Hematopoietic multipotent progenitor cell treated with erythropoietin and hydrocortisone succinate and interleukin-3 and kit ligand, for 15 days (in vitro differentiated cells): ENCODE measurements at places on chromosomes 1 and 21.
A peak's percentile ranks its signal among the peaks of the same experiment; 100 is the strongest.

DNA sequence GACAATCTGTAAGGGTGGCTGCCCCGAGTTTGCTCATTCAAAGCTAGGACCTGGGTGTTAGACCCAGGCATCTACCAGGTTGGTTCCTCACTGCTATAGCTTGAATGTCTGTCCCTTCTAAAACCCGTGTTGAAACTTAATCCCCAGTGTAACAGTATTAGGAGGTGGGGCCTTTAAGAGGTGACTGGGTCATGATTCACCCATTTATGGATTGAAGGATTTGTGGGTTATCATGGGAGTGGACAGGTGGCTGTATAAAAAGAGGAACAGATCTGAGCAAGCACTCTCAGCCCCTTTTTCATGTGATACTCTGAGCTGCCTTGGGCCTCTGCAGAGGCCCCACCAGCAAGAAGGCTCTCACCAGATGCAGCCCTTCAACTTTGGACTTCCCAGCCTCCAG is 29.4 kb downstream of the PSMG1 start:
- no peak for DNase-seq

- DNase-seq: no peak
These were observed 246.6 kb upstream of the CACYBP start for GRCh38 chr1:174753131-174753530.

DNA sequence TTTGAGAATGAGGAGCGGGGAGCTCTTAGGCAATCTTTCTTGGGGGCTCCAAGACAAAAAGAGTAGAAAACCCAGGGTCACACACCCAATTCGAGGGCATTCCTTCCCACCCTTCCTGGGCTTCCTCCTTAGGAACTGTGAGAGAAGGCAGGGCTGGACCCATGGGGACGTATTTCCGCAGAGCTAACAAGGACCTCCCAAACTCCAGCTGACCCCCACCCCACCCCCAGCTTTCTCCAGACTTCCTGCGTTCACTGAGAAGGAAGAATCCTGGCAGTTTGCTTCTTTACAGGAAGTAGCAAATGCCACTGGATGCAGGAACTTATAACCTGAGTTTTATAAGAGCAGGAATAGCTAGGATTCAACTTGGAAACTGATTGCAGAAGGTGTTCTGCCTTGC is 2.7 kb upstream of the LHX9 start:
- no peak for DNase-seq

DNA sequence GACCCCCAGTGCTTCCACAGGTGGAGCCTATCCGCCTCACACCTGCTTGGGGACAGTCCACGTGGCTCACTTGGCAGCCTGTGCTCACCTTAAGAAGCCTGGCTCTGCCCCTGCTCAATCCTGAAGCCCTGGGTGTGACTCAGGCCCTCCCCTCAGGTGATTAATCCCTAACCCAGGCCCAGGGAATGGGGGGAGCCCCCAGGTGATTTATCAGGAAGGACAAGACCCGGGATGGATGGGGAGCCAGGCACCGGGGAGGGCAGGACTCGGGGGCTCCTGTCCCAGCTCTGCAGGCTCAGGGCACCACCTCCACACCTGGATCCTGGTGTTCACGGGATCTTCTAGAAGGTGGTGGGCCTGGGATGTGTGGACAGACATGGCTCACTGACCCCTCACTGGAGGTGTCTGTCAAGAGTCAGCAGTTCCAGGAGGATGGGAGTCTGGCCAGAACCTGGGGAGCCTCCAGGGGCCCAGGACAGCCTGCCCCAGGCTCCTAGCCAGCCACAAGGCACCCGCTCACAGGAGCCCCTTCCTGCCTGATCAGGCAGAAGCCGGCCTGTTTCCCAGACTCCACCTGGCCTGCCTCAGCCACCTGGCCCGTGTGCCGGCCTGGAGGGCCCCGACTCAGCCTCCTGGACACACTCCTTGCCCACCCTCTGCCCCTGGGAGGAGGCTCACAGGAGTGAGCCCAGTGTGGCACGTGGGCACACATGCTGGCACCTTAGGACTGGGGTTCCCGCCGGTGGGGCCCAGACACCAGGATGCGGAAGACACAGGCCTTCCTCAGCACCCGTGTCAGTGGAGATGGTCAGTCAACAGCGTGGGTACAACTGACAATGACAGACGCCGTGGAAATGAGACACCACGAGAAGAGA is 38.6 kb upstream of the COL6A1 start:
- DNase-seq: no peak

DNA sequence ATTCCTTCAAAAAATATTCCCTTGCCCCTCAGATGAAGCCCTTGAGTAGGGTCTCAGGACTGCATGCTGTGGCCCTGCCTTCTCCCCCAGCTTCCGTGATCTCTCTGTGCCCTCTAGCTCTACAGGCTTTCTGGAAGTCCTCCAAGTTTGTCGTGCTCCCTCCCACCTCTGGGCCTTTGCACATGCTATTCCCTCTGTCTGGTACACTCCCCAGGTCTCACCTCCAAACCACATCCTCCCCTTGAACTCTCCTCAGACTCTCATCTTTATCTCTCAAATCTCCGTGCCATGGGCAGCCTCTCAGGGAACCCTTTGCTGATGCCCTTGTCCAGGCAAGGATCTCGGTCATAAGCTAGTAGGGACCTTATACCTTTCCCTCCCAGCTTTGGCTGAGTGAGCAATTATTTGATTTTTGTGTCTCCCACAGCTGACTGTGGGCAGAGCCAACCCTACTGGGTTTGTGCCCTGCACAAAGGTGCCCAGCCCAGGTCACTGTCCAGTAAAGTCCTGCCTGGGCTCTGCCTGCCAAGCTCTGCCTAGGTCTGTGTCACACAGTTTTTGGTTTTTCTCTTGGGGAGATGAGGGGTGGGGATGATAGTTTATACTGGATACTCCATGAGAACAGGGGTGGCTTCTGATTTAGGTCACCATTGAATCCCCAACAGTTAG is 188.1 kb downstream of the ZNF281 start:
- DNase-seq: no peak

GRCh38 chr1:30687886-30688285 is 35.5 kb downstream of the MATN1 start:
- DNase-seq: no peak

GRCh38 chr1:3638676-3639075 is 11.2 kb downstream of the WRAP73 start:
- no peak for DNase-seq

DNA sequence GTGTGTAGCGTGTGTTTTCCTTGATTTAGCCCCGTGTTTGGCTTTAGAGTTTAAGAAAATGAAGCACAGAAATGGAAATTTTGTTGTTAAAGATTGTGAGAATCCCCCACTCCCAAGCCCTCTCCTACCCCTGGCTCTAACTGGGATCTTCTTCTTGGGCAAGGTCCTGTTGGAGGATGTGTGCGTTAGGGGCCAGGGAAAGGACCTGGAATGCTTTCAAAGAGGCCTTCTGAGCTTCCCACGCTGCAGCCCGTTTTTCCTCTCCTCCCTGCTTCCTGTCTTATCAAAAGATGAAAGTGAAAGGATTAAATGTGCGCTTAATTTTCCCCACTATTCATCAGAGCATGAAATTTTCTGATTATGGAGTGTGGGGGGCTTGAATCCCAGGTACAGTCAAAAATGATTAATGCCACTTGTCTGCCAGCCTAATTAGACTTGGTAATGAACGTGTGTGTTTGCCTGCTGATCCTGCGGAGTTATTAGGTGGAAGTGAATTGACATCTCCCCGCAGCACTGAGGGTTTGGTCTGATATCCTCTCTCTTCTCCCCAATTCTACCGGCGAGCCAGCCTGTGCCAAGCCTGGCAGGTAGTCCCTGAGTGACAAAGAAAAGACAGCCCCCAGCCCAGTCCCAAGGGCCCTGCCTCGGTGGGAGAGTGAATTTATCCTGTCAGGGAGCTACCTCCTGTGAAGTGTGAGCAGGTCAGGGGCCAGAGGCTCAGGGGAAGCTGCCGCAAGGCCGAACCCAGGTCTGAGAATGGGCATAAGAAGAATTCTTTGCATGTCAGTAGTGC is 4.9 kb downstream of the RASSF5 start:
- DNase-seq: no peak

- peak; percentile 51 for DNase-seq
These were observed 13.8 kb upstream of the POGZ start for GRCh38 chr1:151472856-151473731.

GRCh38 chr1:21869620-21870121 is 57.6 kb downstream of the LDLRAD2 start:
- DNase-seq: no peak

GRCh38 chr21:45225041-45225740 is 62.5 kb downstream of the POFUT2 start:
- DNase-seq: no peak

GRCh38 chr1:174408146-174408545 is 39.6 kb upstream of the GPR52 start:
- DNase-seq: no peak

GRCh38 chr1:87682565-87682964 is 353.9 kb downstream of the LMO4 start:
- DNase-seq: no peak

GRCh38 chr1:72547412-72547811 is 265.1 kb upstream of the NEGR1 start:
- DNase-seq: no peak

DNA sequence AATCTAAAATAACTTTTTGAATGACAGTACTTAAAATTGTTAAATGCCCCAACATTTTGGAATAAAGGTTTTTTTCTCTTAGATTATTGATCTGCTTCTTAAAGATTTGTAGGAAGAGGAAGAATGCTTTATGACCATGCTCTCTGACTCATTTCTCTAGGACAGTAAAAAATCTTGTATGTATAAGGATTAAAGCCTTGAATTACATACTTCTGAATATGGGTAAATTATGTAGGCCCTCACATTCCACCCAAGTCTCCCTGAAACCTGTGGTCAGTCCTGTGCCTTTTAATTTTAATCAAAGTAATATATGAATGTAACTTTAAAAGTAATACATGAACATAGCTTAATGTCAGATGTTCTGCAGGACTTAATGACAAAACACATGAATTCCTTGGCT is 50.5 kb downstream of the ABCD3 start:
- no peak for DNase-seq

- no peak for DNase-seq
These were observed 7.3 kb downstream of the KCNH1 start for GRCh38 chr1:211126622-211127021.

GRCh38 chr1:30977105-30977504 is 68.5 kb upstream of the SDC3 start:
- DNase-seq: no peak

- DNase-seq: no peak
These were observed 12.7 kb upstream of the LYPLAL1 start for GRCh38 chr1:219160967-219161366.

DNA sequence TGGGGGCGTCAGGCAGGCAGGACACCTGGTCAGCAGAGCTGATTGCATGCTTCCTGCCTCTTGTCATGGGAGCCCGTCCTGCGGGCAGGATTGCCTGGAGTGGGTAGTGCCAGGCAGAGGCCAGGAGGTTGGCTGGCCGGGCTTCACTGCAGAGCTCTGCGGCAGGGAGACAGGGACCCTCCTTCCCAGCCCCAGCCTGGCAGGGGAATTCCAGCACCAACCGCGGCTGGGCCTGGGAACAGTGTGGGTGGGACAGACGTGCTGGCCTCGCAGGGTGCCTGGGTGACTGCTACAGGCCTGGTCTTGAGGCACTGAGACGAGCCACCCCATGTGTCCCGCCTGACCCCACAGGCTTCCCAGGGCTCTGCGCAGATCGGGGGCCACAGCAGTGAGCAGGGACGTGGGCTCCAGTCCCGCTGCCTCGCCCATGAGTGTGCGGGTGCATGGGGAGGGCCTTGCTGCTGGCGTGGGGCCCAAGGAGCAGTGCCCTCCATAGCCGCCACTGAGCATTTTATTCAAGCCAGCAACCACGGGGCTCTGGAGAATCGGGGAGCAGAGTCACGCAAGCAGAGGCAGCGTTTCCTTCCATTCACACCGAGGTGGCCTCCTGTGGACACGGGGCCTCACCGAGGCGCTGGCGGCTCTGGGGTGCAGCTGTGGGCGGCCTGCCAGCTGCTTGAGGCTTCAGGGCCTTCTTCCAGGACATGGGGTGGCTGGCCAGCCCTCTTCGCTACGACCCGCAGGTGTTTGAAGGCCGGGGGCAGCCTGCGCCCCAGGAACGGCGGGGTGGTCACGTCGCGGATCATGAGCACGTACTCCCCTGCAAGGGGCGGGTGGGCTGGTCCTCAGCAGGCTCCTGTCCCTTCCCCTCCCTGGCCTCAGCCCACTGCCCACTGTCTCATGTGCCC is 70.3 kb downstream of the MORN1 start:
- no peak for DNase-seq

DNA sequence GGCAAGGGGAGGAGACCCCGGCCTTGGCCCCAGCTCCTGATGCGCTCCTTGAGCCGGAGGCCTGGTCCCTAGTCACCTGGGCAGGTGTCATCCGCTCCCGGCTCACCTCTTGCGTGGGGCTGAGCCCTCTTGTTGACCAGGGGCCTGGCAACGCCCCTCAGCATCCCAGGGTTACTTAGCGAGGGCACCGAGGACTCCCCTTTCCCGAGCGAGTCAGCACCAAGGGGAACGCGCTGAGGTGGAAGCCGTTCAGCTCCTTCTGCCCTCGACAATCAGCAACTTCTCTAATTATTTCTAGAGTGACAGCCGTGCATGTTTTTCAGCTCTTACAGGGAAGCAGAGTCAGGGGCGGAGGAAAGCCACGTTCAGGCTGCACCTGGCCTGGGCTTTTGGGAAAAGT is 522 bp downstream of the SLC45A1 start:
- no peak for DNase-seq

- no peak for DNase-seq
These were observed 242.9 kb downstream of the HHAT start for GRCh38 chr1:210571356-210572284.

- DNase-seq: no peak
These were observed 101.5 kb upstream of the CSF3R start for GRCh38 chr1:36583980-36584782.

GRCh38 chr1:200438911-200439310 is 29.1 kb upstream of the ZNF281 start:
- no peak for DNase-seq

DNA sequence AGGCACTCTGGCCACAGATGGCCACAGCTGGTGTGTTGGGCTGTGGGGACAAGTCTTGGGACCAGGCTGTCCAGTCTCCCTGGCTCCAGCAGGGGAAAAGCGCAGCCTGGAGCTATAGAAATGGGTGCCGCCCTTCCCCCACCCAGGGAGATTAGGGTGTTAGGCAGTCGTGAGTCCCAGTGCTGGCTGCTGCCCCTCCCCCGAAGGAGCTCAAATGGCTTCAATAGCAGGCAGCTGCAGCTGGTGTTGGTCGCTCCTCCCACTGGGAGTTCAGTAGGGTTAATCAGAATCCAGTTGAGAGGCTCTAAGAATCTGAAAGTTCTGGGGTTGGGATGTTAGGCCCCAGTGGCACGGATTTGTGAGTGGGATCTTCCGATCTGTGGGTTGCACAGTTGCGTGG is 595.6 kb upstream of the PKN2 start:
- DNase-seq: no peak

DNA sequence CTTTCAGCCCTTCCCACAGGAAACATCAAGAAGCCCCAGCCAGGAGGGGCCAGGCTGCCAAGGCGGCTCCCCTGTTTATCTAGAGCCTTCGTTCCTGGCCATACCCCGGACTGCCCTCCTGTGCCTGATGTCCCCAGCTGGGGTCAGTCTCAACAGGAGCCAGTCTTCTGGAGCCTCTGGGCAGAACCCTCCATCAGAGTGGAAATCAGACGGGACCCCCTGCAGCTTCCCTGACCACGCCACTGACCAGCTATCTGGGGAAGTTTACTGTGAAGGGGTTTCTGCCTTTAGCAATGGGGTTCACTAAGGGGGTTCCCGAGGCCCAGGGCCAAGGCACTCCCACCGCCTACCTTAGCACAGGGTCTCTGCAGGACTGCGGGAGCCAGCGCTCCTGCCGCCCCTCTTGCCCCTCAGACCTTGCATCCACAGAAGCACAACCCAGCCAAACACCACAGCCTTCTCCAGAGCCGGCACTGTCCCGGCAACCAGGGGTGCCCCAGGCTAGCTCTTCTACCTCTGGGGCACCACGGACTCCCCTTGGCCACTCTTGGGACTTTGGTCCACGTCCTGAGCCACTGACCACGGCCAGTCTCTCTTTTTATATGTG is 3.5 kb upstream of the MTFR1L start:
- DNase-seq: no peak
